Aorta (tissue), 5 donors: ENCODE measurements at places on chromosomes 13 and 19. TPM values are rescaled to one million over a fixed set of nuclear protein-coding genes. Genes with fewer than 3 reads are reported as not detected.

OXGR1 gene
- 1.4 TPM for total RNA-seq

DAZAP1 gene
- 75.2 TPM for total RNA-seq

KLF1 gene
- 0.39 TPM for total RNA-seq

CHST8 gene
- total RNA-seq, result 0.96 TPM

OVOL3 gene
- total RNA-seq, result not detected

CYP2F1 gene
- not detected for total RNA-seq

MRPL57 gene
- 8.4 TPM for total RNA-seq

DNA sequence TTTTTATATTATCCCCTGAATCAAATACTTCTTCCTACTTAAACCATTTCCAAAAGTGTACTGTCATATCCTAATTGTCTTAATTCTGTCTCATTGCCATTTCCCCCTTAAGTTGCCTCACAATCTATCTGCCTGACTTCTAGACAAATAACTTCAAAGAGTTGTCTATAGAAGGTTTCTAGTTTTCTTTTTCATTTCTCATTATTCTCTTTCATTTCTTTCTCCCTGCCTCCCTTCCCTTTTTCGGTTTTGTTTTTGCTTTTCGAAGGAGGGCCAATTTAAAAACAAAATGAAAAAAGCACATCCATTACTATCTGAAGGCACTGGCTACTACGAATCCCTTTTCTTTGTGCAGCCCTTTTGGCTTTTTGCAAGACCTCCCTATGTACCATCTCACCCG, 367.2 kb downstream of the DNAJC15 start:
- H3K4me3 ChIP-seq, result no peak overlapping the region
- no peaks in the 10 kb centered on the region for H3K36me3 ChIP-seq
- H3K27me3 ChIP-seq, result no peaks in the 10 kb centered on the region
- DNase-seq, result no peak
- peaks cover 2% of the 10 kb centered on the region for H3K4me1 ChIP-seq

DNA sequence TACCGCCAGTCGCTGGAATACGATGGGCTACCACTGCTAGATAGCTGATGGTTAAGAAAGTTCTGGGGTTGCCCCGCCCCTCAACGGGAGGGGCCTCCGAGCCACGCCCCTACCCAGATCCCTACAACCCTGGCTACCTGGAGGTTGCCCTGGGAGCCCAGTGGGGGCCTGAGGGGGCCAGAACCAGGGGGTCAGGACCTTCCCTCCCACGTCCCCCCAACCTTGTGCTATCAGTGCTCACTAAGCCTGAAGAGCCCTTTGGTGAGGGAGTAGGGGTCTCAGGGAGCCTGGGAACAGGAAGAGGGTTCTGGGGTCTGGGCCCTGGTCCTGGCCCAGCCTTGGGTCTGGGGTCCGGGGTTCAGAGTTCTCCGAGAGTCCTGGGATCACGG, 8.9 kb downstream of the OCEL1 start:
- H3K36me3 ChIP-seq, result no peaks in the 10 kb centered on the region
- no peak overlapping the region for H3K4me3 ChIP-seq
- DNase-seq, result no peak
- H3K4me1 ChIP-seq, result peaks cover 3% of the 10 kb centered on the region
- no peaks in the 10 kb centered on the region for H3K27me3 ChIP-seq

GRCh38 chr19:6362351-6362801, 1.0 kb downstream of the CLPP start:
- no peak overlapping the region for H3K27ac ChIP-seq
- H3K4me3 ChIP-seq, result peak overlapping the region; percentile 52
- H3K27me3 ChIP-seq, result no peaks in the 10 kb centered on the region

DNA sequence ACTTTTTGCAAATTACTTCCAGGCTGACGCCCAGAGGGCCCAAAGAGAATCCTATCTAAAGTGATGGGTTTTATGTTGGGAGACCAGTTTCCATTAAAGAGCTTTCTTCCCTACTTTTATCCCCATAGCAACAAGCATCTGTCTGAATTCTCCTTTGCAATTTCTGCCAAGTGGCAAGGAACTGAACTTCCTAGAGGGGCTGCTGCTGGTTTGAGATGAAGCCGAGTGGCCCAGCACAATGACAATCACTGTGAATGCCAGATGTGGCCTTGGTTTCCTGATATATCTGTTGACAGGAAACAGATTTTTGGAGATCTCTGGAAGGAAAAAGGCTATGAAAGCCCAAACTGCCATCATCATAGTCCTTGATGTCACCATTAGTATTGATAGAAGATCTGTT, 198.6 kb downstream of the OXGR1 start:
- H3K36me3 ChIP-seq, result no peaks in the 10 kb centered on the region
- H3K4me3 ChIP-seq, result no peak overlapping the region
- H3K4me1 ChIP-seq, result no peaks in the 10 kb centered on the region
- no peak for DNase-seq
- H3K27ac ChIP-seq, result no peak overlapping the region

DNA sequence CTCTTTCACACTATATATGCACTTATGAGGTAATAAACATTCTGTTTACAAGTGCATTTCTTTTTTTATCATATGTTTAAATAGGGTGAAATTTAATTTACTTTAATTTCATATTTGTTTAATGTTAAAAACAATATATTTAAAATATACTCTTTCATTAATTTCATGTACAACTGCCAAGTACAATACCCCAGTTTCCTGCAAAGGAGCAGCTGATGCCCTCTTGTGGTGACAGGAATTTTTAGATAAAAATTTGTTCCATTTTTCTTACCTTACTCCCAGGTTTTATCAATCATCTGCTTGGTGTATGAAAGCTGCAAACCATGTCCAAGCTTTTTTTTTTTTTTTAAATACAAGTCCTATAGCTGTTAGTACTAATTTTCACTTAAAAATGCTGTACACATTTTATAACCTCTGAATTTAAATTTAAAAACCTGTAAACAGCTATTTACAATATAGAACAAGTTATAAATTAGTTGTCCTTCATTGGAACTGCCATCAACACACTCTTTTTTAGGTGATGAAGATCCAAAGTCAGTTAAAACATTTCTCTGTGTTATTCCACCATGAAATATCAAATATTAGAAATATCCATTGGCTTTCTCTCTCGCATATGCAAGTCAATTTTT, 4.9 kb downstream of the PCDH20 start:
- H3K27me3 ChIP-seq, result no peaks in the 10 kb centered on the region
- H3K4me3 ChIP-seq, result no peak overlapping the region
- H3K36me3 ChIP-seq, result no peaks in the 10 kb centered on the region
- DNase-seq, result no peak
- H3K4me1 ChIP-seq, result no peaks in the 10 kb centered on the region
- H3K27ac ChIP-seq, result no peak overlapping the region

DNA sequence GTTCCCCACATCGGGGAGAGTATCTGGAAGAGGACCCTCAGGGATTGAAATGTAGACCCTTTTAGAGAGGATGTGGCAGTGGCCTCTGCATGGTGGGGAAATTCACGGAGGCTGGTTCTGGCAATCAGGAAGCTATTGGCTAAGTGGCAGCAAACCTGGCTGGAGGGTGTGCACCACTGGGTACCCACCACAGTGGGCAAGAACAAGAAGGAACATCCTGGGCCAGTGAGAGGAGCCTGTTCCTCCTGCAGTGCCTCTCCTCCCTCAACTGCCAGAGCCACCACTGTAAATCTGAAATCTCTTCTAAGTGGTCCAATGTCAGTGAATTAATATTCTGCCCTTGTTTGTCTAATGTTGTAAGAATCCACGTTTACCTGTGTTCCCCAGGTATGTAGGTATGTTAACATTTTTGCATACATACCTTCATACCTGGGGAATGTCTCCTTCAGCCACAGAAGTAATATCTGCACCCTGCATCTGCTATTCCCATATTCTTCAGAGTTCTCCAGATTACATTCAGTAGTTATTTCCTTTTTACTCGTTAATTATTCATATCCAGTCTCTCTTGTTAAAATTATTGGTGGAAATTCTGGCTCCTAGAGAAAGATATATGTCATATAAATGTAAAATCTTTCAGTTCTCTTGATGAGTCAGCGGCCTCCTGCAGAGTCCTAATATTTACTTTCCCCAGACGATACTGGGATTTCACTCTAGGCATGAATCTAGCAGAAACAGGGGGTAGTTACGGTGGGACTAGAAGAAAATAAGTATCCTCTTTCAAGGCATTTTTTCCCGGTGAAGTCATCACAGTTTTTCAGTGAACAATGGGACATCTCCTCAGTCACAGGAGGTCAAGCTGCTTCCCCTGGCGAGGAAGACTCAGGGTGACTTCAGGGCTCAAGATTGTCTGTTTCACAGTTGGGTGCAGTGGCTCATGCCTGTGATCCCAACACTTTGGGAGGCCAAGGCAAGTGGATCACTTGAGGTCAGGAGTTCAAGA, 148.3 kb downstream of the MYO16 start:
- no peaks in the 10 kb centered on the region for H3K4me1 ChIP-seq
- no peak overlapping the region for H3K4me3 ChIP-seq
- H3K36me3 ChIP-seq, result no peaks in the 10 kb centered on the region
- H3K27ac ChIP-seq, result no peak overlapping the region
- no peaks in the 10 kb centered on the region for H3K27me3 ChIP-seq

DNA sequence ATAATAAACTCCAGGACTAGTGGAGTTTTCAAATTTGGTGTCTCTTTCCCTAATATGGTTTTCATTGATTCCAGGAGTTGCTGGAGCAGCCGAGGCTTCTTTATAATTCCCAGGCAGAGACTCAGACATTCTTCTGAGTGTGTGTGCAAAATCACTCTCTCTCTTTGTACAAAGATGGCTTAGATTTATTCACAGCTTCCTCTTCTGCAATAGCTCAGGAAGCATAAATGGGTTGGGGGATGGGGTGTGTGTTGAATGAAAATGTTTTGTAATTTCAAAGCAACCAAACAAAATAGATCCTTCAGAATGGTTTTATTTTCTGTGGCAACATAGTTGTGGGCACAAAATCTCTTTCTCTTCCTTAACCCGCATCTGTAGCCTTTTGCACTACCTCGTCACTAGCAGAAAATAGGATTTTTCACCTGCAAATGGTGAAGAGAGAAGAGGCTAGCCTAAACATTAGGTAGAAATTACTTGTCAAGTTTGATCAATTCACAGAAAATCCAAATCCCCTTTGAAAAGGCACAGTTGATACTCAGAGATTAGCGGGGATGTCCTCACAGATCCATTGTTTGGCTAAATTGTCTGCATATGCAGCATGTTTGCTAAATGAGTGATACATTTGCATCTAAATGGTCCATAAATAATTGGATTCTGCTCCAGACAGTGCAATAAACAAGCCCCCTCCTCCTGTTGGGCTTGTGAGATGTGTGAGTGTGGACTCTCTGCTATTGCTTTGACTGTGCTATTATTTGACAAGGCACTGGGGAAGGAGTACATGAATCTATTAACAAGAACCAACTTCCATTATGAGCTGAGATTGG, 66.7 kb downstream of the CBY2 start:
- DNase-seq, result no peak
- H3K27ac ChIP-seq, result no peak overlapping the region
- no peaks in the 10 kb centered on the region for H3K36me3 ChIP-seq
- H3K27me3 ChIP-seq, result no peaks in the 10 kb centered on the region

GRCh38 chr19:36151144-36152018, 866 bp downstream of the COX7A1 start:
- H3K4me3 ChIP-seq, result peak overlapping the region; percentile 57
- H3K36me3 ChIP-seq, result peaks cover 2% of the 10 kb centered on the region
- no peaks in the 10 kb centered on the region for H3K4me1 ChIP-seq
- peak overlapping the region; percentile 92 for H3K27ac ChIP-seq
- DNase-seq, result peak; percentile 74
- no peaks in the 10 kb centered on the region for H3K27me3 ChIP-seq

DNA sequence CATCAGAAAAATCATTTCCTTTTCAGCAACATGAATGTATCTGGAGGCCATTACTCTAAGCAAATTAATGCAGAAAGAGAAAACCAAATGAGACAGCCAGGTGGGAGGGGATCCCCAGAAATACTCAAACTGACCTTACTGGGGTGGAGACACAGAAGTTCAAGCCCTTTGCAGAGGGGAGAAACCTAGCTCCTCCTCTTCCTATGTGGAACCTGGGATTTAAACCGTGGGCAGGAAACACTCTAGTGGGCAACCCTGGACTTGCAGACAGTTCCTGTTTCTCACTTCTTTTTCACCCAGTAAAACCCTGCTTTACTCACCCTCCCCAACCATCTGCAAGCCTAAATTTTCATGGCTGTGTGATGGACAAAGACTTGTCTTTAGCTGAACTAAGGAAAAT, 61.3 kb downstream of the SLITRK6 start:
- H3K4me3 ChIP-seq, result no peak overlapping the region
- H3K27me3 ChIP-seq, result no peaks in the 10 kb centered on the region
- DNase-seq, result no peak
- H3K27ac ChIP-seq, result no peak overlapping the region
- H3K4me1 ChIP-seq, result no peaks in the 10 kb centered on the region
- H3K36me3 ChIP-seq, result no peaks in the 10 kb centered on the region

DNA sequence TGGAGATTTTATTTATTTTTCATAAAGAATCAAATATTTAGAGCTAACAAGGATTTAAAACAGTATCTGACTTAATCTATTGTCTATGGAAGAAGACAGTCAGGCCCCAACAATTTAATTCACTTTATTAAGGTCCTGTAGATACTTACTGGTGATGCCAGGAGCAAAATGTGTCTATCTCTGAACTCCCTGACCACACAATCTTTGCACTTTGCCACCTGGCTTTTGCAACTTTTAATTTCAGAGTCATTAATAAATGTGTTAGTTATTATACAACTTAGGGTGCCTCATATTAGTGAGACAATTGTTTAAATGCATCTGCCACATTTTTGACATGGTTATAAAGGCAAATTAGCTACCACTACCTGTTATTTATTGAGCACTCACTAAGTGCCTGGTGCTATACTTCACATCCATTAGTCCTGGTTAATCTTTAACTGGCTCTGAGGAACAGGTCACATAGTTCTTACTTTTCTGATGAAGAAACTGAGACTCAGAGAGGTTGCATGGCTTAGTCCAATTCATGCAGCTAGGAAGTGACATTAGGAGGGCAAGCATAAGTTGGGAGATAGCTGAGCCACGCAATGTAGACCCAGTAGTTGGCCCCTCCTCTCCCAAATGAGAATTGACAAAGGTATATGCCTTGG, 297.9 kb downstream of the DCT start:
- H3K36me3 ChIP-seq, result no peaks in the 10 kb centered on the region
- no peak overlapping the region for H3K27ac ChIP-seq
- no peaks in the 10 kb centered on the region for H3K27me3 ChIP-seq
- H3K4me3 ChIP-seq, result no peak overlapping the region

- H3K36me3 ChIP-seq, result no peaks in the 10 kb centered on the region
- no peak overlapping the region for H3K27ac ChIP-seq
- H3K4me1 ChIP-seq, result no peaks in the 10 kb centered on the region
- H3K27me3 ChIP-seq, result no peaks in the 10 kb centered on the region
Measured at GRCh38 chr19:8640402-8641004, 10.1 kb downstream of the NFILZ start.

- no peaks in the 10 kb centered on the region for H3K4me1 ChIP-seq
- no peaks in the 10 kb centered on the region for H3K36me3 ChIP-seq
- DNase-seq, result no peak
Measured at GRCh38 chr19:45243144-45243732, 2.0 kb downstream of the EXOC3L2 start.

DNA sequence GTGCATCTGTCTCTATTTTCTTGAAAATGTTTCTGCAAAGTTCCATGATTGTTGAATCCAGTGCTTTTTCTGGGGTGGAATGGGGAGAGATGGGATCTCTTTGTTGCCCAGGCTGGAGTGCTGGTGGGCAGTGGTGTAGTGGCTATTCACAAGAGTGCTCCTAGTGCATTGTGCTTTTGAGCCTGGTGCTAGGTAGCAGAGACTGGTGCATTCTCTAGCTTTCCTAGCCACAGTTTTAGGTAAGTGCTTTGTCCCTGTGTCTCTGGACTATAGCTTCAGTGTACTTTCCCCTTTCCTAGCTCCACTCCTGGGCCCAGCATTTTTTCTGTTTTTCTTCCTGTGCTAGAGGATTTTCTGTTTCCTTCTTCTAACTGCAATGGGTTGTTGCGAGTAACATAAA, 825.6 kb downstream of the SLITRK6 start:
- no peak overlapping the region for H3K4me3 ChIP-seq
- H3K27me3 ChIP-seq, result no peaks in the 10 kb centered on the region
- H3K36me3 ChIP-seq, result no peaks in the 10 kb centered on the region
- H3K4me1 ChIP-seq, result no peaks in the 10 kb centered on the region
